ENCODE measurements at places on chromosomes 2 and 18.

GRCh38 chr2:14975381-14975780 lies 342.9 kb downstream of the LRATD1 start:
- DNase-seq: no peak

DNA sequence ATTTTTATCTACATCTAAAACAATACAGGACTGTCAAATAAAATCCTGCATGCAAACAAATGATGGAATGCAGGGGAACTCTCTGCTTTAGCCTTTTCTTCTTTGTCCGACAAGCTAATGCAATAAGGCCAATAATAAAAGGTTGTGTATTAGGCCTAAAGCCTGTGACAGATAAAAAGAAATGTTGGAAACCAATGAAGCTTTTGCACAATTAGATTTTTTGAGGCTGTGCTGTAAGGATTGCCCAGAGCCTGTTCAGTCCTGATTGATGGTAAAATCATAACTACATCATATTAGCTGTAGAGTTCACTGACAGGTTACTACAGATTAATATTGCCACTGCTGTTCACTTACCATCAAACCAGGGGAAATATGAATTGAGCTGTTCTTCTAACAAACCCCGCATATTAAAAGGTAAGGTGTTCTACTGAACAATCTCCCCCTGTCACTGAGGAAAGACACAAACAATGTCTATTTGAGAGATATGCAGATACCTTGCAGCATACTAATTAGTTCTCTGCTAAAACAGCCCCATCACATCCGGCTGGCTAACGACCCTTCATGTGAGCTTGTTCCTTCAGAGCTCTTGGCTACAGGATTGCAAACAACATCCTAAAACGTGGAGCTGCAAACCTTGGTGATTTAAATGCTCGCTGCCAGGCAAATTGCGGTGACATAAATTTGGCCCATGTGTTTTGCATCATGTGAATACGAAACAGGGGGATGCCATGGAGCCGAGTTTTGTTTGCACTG lies 305.4 kb downstream of the MTX2 start:
- DNase-seq: no peak

DNA sequence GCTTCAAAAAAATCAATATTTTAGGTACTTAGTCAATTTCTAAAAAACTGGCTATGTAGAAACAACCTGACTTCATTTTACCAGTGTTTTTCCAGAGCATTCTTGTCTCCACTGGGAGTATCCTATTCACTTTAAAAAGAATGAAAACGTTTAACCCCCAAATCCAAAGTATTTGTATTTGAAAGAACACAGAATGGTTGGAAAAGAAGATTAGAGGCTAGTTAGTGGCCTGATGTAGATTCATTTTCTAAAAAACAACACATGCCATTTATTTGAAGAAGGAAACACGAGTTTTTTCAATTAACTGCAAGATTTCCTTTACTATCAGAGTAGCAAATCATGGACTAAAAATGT lies 74.6 kb downstream of the PLEKHM3 start:
- DNase-seq: no peak

DNA sequence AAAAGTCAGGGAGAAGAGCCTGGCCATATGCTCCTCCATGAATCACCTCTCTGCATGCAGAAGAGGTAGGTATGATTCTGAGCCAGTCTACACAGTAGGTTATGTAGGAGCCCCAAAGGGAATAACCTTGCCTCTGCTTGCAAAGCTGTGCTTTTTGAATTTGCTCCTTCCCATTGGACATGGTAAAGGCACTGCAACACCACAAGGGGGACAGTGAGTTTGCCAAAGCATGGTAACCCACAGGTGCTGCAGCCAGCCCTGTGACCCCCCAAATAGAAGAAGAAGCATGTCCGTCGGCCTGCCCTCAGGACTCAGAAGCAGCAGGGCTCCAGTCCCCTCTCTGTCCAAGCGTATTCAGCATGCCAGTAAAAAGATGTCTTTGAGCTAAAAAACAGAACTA lies 51.0 kb upstream of the BCL2L11 start:
- no peak for DNase-seq

GRCh38 chr2:108244667-108245414 lies 5.1 kb downstream of the SULT1C3 start:
- no peak for DNase-seq

GRCh38 chr2:152432206-152432653 lies 97.3 kb downstream of the FMNL2 start:
- DNase-seq: no peak

- DNase-seq: no peak
Observed at GRCh38 chr2:220891405-220891804, 680.7 kb downstream of the EPHA4 start.

DNA sequence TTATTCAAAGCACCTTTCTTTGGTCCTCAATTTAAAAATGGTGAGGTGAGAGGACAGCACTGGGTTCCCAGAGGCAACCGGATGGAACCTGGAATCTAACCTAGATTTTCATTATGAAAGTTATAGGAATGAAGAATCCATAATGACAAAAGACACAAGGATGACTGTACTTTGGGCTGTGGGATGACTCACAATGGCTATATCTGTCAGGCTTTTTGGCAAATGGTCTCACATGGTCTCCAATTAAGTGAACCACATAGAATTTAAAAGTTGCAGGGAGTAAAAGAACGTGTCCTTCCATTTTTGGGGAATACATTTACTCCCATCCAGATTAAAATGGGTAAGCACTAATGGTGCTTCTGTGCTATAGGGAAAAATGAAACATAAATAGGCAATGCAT lies 31.8 kb upstream of the LYPD1 start:
- no peak for DNase-seq

DNA sequence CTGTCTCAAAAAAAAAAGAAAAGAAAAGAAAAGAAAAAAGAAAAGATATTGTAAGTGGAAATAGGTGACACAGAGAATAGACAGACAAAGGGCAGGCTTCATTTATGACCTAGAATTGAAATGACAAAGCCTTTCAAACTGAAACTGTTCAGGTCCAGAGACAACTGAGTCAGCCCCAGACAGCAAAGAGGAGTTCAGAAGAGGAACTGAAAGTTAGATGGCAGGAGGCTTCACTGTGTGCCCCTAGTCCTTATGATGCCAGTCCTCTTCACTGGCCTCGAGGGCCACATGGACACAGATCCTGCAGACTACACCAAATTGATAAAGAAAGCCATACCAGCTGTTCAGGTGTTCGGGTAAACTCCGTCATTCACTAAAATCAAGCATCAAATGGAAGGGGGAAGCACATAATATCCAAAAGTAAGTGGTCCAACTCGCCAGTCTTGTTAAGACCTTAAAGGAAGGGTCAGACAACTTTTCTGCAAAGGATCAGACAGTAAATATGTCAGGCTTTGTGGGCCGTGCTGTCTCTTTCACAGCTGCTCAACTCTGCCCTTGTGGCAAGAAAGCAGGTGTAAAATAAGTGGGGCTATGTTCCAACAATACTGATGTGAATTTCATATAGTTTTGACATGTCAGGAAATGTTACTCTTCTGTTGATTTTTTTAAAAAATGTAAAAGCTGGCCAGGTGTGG lies 231.9 kb upstream of the MGAT5 start:
- DNase-seq: no peak

GRCh38 chr18:50715919-50716318 lies 103.9 kb downstream of the MRO start:
- DNase-seq: no peak

- DNase-seq: no peak
Observed at GRCh38 chr2:228798458-228799207, 472.5 kb downstream of the PID1 start.

- DNase-seq: no peak
Observed at GRCh38 chr2:231068525-231069222, 12.0 kb downstream of the PSMD1 start.

- no peak for DNase-seq
Observed at GRCh38 chr18:56200381-56200911, 437.9 kb downstream of the TXNL1 start.

DNA sequence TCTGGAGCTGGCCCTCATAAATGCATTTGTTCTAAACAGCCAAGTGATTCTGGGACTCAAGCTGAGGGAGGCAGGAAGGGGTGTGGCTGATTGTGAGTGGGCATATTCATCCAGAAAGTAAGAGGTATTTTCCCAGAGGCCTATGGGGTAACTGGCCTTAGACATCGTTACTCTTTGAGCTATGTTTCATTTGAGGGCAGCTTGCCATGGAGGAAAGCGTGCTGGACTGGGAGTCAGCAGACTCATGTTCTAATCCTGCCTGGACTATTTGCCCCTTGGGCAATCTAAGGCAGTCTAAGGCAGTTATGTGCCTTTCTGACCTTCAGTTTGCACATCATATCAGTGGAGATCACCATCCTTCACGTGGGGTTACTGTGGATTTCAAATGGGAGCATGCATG lies 93.5 kb upstream of the SLC14A2 start:
- DNase-seq: no peak

- DNase-seq: no peak
Observed at GRCh38 chr2:201807452-201807999, 1.2 kb downstream of the CDK15 start.

DNA sequence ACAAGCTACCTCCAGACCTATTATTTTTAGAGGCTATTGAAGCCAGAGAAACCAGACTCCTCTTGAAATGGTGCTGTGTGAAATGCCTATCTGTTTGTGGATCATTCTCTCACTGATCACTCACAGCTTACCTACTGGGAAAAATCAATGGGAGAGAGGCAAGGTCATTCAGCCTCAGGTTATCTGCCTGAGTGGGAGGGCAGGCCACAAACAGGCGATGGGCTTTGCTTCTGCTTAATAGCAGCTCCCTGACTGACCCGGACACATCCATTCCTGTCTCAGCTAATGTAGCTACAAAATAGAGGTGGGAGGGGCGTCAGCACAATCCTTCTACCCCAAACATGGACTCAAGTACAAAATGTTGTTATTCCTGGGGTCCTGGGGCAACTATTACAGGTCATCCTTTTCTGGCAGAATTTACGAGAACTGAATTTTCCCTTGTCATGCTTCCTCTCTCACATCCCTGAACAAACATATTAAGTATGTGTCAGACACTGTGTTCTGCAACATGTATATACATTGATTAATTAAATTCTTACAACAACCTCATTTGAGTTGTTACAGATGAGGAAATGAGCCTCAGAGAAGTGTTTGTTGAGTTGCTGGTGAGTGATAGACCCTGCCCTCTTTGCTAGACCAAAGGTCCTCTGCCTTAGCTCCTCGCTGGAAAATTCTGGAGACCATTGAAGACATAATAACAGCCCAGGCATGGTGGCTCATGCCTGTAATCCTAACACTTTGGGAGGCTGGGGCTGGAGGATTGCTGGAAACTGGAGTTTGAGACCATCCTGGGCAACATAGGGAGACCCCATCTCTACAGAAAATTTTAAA lies 60.5 kb downstream of the CDK15 start:
- DNase-seq: no peak

DNA sequence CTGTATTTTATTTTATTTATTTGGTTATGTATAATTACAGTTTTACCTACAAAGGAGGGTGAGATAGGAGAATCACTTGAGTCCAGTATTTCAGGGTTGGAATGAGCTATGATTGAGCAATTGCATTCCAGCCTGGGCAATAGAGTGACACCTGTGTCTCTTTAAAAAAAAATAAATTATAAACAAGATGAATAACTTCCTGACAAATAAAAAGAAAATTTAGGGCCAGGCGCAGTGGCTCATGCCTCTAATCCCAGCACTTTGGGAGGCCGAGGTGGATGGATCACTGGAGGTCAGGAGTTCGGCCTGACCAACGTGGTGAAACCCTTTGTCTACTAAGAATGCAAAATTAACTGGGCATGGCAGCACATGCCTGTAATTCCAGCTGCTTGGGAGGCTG lies 17.3 kb downstream of the MTA3 start:
- DNase-seq: no peak

GRCh38 chr2:44763275-44763782 lies 178.2 kb upstream of the SIX3 start:
- no peak for DNase-seq

DNA sequence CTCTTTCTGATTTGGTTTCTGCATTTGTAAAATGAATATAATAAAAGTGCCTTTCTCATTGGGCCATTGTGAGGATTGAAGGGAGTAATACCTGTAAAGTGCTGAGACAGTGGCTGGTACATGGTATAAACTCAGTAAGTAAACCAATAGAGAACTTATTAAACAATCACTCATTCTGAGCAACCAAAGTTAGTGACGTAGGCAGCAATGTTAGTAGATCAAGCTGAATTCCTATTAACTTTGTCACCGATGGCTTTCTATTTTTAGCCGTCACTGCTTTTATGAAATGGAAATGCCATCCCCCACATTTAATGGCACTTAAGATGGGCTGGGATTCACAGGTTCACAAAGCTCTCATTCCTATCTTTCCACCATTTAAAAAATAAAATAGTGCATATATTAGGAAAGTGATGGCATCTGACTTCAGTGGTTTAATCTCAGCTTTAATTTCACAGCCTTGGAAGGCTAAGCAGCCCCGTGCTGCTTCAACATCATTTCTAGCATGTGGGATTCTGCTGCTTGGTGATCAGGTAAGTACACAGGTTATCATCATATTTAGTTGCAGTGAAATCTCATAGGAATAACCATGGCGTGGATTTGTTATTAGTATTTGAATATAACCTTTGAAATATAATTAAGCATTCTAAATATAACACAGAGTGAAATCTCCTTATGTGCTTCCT lies 17.6 kb upstream of the PPP4R1 start:
- DNase-seq: no peak

GRCh38 chr18:49447810-49448745 lies 12.4 kb downstream of the DYM start:
- DNase-seq: peak; percentile 3

DNA sequence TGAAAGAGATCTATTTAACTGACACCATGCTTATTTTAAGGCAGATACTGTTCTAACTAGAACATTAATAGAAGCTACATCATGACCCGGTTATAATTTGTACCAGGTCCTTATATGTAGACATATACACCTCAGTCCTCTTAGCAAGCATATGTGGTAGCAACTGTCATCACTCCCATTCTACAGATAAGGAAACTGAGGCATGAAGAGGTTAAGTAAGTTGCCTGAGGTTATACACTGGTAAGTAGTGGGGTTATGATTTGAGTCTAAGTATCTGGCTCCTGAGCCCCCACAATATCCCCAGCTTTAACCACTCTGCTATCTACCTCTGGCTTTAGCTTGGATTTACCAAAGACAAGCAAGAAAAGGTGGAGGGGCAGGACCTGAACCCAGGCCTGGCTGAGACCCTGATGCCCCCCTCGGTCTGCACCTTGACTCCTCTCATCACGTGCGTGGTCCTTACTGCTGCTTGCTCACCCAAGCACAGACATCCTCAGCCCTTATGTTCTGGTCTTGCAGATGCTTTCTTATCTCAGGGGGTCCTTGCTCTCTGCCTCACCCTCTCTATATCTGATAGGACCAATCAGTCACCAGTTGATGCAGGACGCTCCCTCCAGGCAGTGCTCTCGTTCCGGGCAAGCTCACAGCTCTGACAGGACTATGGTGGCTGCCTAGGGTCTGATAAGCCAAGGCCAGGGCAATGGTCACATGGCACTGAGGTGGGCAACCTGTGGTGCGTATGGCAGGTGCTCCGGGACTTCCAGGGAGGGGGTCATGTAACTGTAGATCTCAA lies 4.0 kb downstream of the DYSF start:
- DNase-seq: no peak

- DNase-seq: no peak
Observed at GRCh38 chr2:159090514-159091201, 122.2 kb downstream of the TANC1 start.

GRCh38 chr18:13309748-13310670 lies 91.4 kb downstream of the LDLRAD4 start:
- DNase-seq: no peak
